Osteocyte (in vitro differentiated cells): ENCODE measurements at places on chromosomes 5 and 9. TPM values are rescaled to one million over a fixed set of nuclear protein-coding genes. Genes with fewer than 3 reads are reported as not detected.

DNA sequence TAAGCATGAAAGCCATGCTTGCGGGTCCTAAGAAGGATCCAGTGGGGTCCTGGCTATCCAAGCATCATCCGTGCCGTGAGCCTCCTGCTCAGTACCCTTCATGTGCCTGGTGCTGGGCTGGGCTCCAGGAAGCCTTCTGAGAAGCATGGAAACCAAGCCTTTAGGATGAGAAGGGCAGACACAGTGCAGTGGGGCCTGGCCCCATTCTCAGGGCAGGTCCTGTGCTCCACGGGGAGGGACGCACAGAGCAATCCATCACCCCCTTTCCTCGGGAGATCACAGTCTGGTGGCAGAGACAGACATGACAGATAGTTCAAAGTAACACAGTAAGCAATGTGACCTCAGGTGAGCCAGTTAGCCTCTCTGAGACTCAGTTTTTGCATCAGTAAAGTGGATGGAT, 76.9 kb downstream of the RGS3 start:
- DNase-seq: no peak
- no peaks in the 10 kb centered on the region for H3K36me3 ChIP-seq
- peaks cover 4% of the 10 kb centered on the region for H3K4me1 ChIP-seq
- peaks cover 2% of the 10 kb centered on the region for H3K27me3 ChIP-seq
- no peak overlapping the region for H3K4me3 ChIP-seq

DNA sequence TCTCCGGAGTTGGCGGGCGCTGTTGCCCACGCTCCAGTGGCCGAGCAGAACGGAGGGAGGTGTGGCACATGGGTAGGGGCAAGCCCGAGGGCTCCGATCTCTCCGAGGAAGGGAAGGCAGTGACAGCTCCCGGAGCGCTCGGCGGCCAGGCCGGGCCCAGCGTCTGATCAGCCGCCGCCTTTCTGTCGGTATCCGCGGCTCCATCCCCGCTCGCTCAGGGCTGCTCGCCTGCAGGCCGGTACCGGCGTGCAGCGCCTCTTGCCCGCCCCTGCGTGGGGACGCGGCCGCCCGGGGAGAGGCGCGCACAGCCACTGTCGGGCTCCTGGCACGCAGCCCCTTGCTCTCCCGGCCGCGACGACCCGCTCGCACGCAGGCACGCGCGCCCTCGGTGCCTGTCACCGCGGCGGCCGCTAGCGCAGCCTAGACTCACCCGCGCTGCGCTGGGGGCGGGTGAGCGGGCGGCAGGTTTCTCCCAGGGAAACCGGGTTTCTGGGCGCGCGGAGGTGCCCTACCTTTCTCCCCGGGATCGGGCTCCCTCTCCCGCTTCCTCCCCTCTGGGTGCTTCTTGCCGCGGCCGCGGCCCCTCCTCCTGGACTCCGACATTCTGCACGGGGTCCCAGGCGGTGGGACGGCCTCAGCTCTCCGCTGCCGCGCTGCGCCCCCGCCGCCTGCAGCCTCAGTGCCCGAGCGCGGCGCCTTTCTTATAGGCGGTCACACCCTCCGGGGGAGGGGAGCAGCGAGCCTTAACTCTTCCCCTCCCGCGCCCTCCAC, 108.4 kb downstream of the PSD2 start:
- H3K4me3 ChIP-seq: peak overlapping the region; percentile 62
- H3K4me1 ChIP-seq: peaks cover 6% of the 10 kb centered on the region
- DNase-seq: no peak
- no peaks in the 10 kb centered on the region for H3K36me3 ChIP-seq
- H3K27me3 ChIP-seq: peaks cover 48% of the 10 kb centered on the region

GRCh38 chr9:91071184-91071990, 269.8 kb downstream of the SYK start:
- peak overlapping the region; percentile 66 for H3K27ac ChIP-seq
- H3K27me3 ChIP-seq: no peaks in the 10 kb centered on the region
- peaks cover 45% of the 10 kb centered on the region for H3K4me1 ChIP-seq

- no peak for DNase-seq
- H3K4me3 ChIP-seq: no peak overlapping the region
- peaks cover 2% of the 10 kb centered on the region for H3K27me3 ChIP-seq
- no peaks in the 10 kb centered on the region for H3K36me3 ChIP-seq
Observed at GRCh38 chr5:151881621-151882225, 42.9 kb downstream of the GLRA1 start.

DNA sequence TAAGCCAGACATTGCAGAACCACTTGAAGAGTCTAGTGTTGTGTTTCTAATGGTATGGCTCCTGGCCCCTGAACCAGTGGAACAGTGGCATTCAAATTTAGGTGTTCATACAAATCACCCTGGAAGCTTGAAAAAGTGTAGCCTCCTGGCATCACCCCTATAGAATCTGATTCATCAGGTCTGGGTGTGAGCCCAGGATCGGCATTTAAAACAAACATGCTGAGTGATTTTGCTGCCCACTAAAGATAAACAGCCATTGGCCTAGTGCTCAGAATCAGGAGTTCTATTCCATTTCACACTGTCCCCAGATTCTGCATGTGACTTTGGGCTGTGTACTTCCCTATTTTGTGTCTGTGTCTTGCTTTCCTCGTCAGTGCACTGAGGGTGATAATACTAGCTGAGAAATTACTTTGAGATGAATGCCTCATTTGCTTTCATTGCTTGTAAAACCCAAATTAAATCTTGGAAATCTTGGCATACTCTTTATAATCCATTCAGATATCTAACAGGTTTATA, 241.5 kb upstream of the CLINT1 start:
- H3K36me3 ChIP-seq: no peaks in the 10 kb centered on the region
- no peak overlapping the region for H3K27ac ChIP-seq
- DNase-seq: no peak

Gene SLC31A2
- total RNA-seq: 3.3 and 3.9 TPM in 2 replicates

Gene MARCHF11
- total RNA-seq: not detected in 2 replicates

Gene PCDHA2
- total RNA-seq: 0.99 and 1.6 TPM in 2 replicates
